ENCODE measurements at places on chromosomes 4 and X.

- DNase-seq: no peak
Observed at GRCh38 chrX:97332963-97333362, 449.3 kb downstream of the RPA4 start.

DNA sequence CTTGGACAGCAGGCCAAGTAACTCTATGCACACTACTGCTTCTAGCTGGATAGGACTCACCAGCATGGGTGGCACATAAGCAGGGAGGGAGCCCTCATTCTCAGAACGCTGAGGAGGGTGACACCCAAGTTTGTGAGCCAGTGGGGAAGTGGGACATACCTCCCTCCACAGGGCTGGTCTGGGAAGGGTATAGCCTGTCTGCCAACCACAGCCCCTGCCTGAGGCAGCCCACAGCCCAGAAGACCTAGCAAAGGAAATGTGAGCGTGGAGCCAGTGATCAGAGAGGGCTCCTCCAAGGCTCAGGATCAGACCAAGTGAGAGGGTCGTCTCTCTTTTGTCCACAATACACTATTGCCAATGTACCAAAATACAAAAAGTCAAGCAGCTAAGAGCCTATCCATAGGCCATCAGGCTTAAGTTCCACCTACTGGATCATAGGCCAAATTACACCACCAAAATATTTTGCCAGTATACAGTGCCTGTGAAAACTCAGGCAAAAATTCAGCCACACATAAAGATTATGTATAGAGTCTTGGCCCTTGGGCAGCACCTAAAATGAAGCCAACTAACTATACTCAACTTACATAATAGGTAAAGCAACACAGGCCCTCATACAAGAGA lies 1203.1 kb downstream of the PCDH18 start:
- no peak for DNase-seq

GRCh38 chr4:144799486-144799885 lies 153.5 kb downstream of the HHIP start:
- no peak for DNase-seq

DNA sequence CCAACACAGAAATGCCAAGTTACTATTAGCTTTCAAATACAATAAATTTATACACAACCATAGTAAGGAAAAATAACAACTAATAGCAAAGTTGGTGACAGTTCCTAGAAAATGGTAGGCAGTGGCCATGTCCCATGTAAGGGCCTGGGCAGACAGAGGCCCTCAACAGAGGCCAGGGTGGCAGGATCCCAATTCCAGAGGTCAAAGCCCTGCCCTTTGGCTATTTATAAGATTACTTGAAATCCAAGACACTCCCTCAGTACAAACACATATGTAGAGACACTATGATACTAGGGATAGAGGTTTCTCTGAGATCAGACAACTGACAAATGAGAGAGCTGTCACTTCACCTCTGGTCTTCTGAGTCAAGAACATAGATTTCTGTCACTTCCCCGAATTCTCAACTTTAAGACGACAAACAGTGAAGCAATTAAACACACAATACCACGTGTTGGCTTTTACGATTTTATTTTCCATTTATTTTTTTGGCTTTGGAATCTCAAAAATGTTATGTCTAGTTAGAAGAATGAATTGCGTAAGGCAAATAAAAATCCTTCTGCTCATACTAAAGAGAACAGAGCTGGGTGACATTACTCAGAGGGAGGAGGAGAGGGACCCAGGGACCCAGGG lies 16.3 kb upstream of the MAOB start:
- no peak for DNase-seq

DNA sequence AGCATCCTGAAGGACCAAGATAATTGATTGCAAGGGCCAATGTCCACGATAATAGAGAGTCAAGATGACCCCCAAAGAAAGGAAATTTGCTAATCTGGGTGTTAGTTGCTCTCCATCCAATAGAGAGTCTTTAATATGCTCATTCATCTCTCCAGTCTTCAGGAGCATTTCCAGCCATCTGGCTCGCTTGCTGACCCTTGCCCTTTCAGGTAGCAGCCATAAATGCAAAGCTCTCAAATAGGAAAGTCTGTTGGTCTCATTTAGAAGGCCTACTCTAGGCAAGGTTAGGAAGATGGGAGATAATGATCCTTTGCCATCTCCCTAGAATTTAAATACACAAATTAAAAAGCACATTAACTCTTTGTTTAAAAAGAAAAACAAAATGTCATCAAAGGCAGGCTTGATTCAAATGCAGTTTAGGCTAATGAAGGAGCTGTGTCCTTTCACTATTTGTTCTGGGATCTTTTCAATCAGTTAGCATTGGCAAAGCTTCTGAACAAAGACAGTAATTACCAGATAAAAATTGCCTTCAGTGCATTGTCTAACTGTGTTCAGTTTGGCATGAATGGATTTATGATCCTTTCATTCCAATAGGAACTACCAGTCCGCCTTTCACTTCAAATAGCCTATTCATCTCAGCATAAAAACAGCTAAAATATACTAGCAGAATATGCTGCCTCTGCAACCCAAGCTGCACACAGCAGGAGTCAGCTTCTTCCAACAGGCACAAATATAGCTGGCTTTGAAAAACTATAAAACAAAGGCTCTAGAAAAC lies 49.6 kb upstream of the ATXN3L start:
- no peak for DNase-seq

- DNase-seq: no peak
Observed at GRCh38 chr4:122671919-122672490, 51.1 kb upstream of the IL21 start.

DNA sequence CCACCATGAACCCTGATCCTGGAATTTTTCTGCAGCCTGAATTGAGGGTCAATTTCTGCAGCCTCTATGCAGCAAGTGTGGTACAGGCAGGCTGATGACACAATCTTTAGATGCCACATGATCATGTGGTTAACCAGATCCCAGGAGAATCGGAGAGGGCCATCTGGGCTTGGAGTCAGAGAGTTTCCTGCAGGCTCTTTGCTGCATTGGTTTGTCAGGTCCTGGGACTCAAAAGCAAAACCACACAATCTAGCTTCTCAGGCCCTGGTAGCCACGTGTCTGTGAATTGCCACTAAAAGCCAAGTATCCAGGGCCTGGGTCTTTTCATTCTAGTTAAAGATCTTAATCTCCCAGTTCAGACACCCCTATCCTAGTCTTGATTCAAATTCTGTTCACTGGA lies 464.5 kb downstream of the BCOR start:
- DNase-seq: no peak

- DNase-seq: no peak
Observed at GRCh38 chr4:153439831-153440230, 26.3 kb upstream of the TMEM131L start.

- DNase-seq: no peak
Observed at GRCh38 chrX:12936947-12937346, 30.5 kb downstream of the TLR8 start.

- no peak for DNase-seq
Observed at GRCh38 chr4:179867300-179867878, 2375.8 kb upstream of the TENM3 start.

GRCh38 chr4:145102619-145103018 lies 4.5 kb downstream of the ABCE1 start:
- DNase-seq: no peak

DNA sequence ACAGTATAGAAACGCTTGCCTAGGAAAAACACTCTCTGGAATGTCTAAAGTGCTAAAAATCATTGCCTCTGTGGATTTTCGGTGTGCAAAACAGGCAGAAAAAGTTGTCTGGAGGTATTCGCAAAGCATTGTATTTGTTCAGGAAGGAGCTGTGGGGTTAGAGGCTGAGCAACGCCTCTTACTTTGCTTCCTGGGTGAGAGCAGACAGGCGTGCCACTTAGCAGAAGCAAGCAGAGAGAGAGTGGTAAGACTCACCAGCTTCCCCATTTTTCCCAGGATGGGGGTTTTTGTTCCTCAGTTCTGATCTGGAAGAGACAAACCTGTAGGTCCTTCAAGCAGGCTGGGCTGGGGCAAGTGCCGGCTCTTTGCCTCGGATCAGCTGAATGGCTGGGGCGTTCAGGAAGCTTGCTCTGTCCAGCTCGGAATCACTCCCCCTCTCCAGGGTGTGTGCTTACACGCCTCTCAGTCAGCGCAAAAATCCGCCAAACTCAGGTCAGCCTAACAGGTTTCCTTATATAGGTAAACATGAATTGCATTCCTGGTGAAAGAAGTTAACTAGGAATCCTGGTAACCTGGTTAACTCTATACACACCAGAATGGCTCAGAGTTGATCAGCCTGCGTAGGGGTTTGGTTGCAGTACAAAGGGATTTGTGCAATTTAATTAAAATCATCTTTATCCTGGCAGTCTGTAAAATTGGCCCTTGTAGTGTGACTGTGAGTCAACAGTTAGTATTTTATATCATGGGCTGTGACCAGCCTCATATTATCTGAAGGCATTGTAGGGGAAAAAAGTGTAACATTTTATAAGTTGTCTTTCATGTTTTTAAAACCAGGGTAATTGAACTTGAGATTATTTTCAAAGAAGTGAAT lies 213.1 kb upstream of the MID1 start:
- DNase-seq: peak; percentile 56

DNA sequence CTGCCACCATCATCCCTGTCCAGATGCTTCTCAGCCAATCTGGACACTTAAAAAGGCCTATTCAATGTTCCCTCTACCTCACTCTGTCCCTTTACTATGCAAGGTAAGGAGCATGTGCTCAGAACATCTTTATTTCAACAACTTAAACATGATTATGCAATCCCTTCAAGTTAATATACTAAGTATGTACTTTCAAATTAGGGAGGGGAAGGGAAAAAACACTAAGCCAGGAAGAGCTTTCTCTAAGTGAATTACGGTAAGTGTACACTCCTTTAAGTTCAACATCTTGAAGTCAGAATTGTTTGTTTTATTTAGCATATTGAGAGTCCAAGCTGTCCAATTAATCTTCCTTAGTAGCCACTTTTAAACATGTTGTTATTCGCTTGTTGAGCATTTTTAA lies 14.1 kb downstream of the SLC10A7 start:
- DNase-seq: no peak

GRCh38 chr4:139275281-139275735 lies 4.7 kb downstream of the MGARP start:
- DNase-seq: no peak

GRCh38 chrX:149208307-149208706 lies 296.8 kb downstream of the IDS start:
- no peak for DNase-seq

DNA sequence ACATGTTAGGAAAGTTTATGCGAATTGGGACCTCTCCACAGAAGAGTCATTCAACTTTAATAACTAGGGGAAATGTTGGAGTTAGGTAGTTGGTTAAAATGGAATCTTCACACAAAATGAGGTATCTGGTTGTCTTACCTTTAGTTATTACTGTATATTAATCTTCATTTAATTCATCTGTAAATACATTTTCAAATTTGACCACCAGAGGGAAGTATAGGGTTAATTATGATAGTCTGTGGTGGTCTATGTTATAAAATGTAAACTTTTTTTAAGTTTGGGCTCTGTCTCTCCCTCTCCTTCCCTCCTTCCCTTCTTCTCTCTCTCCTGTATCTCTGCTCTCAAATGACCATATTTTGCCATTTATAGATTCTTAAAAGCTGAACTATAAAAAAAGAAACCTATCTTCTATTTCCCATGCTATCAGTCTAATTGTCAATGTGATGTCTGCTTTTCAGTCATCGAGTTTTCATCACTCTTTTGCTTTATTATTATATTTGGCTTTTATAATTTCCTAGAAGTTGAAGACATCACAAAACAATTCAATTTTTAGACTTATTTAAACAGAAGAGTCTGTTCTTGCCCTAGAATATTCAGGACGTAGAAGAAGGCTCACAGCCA lies 49.8 kb downstream of the TMEM144 start:
- DNase-seq: no peak

GRCh38 chrX:41478381-41478911 lies 31.3 kb downstream of the NYX start:
- DNase-seq: no peak

- DNase-seq: no peak
Observed at GRCh38 chr4:56445699-56446098, 9.6 kb downstream of the PAICS start.

DNA sequence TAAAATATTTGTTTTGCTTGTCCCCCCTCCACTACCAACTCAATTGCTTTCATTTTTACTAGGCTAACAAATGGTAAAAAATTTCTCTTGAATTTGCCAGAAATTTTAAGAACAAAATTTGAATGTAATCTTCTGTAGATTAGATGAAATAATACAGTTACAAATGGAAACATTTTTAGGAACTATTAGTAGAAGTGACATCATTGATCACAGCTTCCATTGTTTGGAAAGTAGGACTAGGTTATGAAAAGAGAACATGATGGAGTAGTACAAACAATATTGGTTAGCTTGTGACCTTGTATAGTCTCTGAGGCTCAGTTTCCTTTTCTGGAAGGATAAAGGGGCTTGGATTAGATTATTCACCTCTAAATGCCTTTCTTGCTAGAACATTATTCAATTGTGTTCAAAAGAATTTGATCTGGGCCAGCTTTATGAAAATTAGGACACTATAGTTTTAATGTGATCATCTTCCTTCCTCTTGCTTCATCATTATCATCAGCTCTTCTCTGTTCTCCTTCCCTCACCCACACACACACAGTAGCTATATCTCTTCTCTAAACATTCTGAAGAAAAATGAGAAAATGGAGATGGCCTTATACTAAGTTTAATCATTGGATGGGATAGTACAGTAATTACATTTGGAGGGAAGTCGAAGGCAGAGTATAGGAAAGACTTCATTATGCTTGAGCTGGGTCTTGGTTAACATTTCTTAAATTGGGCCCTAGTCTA lies 9.9 kb downstream of the MTMR1 start:
- DNase-seq: no peak

DNA sequence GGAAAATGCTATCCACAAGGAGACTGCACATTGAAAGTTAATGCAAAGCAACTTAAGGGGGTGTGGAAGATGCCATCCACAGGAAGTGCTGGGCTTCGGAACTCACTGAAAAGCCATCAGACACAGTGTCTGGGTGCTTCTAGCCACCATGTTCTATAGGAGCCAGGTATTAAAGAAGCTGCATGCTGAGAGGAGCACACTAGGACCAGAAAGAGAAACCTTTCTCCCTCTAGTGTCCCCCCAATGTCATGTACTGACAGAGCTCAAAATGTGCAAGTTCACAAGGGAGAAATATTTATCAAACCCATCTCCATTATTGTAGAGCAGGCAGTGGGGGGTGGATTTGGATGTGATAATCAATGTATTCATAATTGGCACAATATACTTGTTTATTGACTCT lies 510.9 kb downstream of the GRID2 start:
- DNase-seq: no peak

DNA sequence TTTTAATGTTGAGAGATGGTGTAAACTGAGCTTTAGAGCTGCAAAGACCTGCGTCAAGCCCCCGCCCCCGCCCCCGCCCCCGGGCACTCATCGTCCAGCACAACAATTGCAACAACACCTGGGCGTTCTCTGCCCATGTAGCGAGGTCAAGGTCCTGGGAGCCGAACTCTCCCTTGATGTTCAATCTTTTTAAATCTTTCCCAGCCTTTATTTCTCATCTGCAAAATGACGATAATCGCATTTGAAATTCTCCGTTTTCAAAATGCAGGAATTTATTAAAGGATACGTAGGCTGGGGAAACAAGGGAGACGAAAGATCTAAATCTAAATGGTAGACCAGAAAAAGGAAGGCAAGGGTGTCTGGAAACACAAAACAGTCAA lies 648 bp upstream of the MSMO1 start:
- DNase-seq: no peak

GRCh38 chr4:6609415-6610079 lies 30.9 kb upstream of the MRFAP1 start:
- no peak for DNase-seq

GRCh38 chrX:53239474-53239873 lies 14.5 kb upstream of the KDM5C start:
- no peak for DNase-seq

- no peak for DNase-seq
Observed at GRCh38 chrX:116757491-116757890, 294.7 kb upstream of the CT83 start.

- DNase-seq: no peak
Observed at GRCh38 chr4:20318001-20318908, 66.5 kb downstream of the SLIT2 start.
